ENCODE measurements at places on chromosomes 4 and X. TPM values are rescaled to one million over a fixed set of nuclear protein-coding genes. Genes with fewer than 3 reads are reported as not detected.

GRCh38 chrX:11309220-11309619 is 16.0 kb downstream of the AMELX start:
- no peaks in the 10 kb centered on the region for H3K4me1 ChIP-seq
- H3K36me3 ChIP-seq = no peaks in the 10 kb centered on the region
- no peak overlapping the region for H3K27ac ChIP-seq
- H3K4me3 ChIP-seq = no peak overlapping the region
- H3K27me3 ChIP-seq = no peaks in the 10 kb centered on the region

SPANXD gene
- total RNA-seq = not detected

CLDN34 gene
- not detected for total RNA-seq

- no peak overlapping the region for H3K4me3 ChIP-seq
- no peaks in the 10 kb centered on the region for H3K27me3 ChIP-seq
- peaks cover 41% of the 10 kb centered on the region for H3K4me1 ChIP-seq
These were observed 9.6 kb upstream of the UVSSA start for GRCh38 chr4:1337376-1337831.

DNA sequence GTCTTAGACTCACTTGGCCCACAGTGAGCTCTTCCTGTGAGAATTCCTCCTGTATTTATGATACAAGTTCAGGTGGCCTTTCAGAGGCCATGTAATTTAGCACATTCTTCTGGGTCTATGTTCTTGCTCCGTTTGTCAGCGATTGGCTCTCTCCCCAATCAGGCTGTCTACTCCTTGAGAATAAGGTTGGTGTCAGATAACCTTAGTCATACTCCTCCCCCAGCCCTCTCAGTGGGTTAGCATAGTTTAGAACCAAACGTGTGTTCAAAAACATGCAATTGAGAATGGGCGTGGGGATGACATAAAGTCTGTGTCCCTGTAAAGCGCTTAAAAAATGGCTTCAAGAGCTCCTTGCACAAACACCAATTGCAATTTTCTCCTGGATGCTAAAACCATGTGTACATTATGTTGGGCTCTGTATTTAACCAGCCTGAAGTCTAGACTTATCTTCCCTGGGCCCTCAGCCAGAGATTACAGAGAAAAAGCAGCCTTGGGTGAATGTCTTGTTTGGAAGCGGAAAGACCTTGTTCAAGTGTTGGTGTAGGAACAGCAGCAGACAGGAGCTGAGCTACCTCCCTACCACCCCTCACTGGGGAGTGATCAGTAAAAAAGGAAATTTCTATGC is 9.9 kb upstream of the CT47C1 start:
- DNase-seq = no peak
- no peaks in the 10 kb centered on the region for H3K4me1 ChIP-seq
- no peak overlapping the region for H3K27ac ChIP-seq
- no peaks in the 10 kb centered on the region for H3K27me3 ChIP-seq
- H3K4me3 ChIP-seq = no peak overlapping the region

DNA sequence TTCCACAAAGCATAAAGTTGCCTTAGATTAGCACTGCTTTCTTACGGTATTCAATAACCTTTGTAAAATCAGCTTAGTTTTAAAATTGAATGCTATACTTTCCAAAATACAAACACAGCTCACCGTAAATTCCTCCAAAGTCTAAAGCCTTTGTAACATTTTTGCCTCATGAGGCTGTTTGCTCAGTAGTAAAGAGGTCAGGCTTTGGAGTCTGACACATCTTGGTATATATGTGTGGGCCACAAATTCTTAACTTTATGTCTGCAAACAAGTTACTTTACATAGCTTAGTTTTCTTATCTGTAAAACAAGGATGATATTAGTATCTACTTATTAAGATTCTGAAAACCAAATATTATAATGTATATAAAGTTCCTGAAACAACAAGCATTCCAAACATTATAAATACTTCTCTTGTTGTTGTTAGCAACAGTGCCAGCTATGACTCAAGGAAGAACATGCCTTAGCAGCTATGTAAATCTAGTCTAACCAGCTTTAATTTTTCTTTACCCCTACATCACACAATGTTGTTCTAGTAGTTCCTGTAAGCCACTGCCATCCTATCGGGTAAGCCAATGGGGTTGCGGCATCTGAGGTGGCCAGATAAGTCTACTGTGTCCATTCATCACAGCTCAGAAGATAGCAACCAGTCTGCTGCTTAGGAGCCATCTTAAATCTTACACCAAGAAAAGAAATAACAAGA is 709.0 kb downstream of the KLHL13 start:
- no peaks in the 10 kb centered on the region for H3K36me3 ChIP-seq
- DNase-seq = no peak
- no peak overlapping the region for H3K27ac ChIP-seq
- no peaks in the 10 kb centered on the region for H3K27me3 ChIP-seq

DNA sequence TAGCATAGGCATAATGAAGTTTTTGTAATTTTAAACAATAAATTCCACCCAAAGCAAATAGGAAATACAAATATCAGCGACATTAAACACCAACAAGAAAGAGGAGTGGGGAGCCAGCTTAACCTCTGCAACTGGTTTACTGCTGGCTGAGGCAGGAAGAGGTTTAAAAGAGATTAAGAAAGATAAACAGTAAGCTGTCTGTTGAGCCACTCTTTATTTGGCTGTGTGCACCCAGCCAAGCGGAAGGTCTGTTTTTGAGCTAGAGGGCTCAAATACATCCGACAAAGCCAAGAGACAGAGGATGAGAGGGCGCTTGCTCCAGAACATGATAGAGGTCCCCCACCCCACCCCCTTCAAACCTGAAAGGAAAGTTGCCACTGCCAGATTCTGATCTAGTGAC is 191.4 kb downstream of the MGST2 start:
- DNase-seq = no peak
- H3K27ac ChIP-seq = no peak overlapping the region
- H3K4me1 ChIP-seq = peaks cover 40% of the 10 kb centered on the region
- H3K27me3 ChIP-seq = peaks cover 30% of the 10 kb centered on the region

GRCh38 chr4:1579001-1579900 is 104.9 kb downstream of the FAM53A start:
- H3K4me1 ChIP-seq = peaks cover 4% of the 10 kb centered on the region
- H3K27ac ChIP-seq = no peak overlapping the region
- peak; percentile 85 for DNase-seq
- H3K27me3 ChIP-seq = no peaks in the 10 kb centered on the region
- H3K36me3 ChIP-seq = no peaks in the 10 kb centered on the region
- peak overlapping the region; percentile 60 for H3K4me3 ChIP-seq

- H3K36me3 ChIP-seq = no peaks in the 10 kb centered on the region
- DNase-seq = peak; percentile 77
- peak overlapping the region; percentile 67 for H3K4me3 ChIP-seq
- peaks cover 79% of the 10 kb centered on the region for H3K27me3 ChIP-seq
These were observed 3.1 kb upstream of the SFRP2 start for GRCh38 chr4:153791746-153792617.

- H3K36me3 ChIP-seq = peaks cover 1% of the 10 kb centered on the region
- DNase-seq = no peak
- no peak overlapping the region for H3K4me3 ChIP-seq
- peaks cover 2% of the 10 kb centered on the region for H3K4me1 ChIP-seq
These were observed 6.6 kb downstream of the EVC start for GRCh38 chr4:5717449-5718158.

AFM gene
- total RNA-seq = not detected

DNA sequence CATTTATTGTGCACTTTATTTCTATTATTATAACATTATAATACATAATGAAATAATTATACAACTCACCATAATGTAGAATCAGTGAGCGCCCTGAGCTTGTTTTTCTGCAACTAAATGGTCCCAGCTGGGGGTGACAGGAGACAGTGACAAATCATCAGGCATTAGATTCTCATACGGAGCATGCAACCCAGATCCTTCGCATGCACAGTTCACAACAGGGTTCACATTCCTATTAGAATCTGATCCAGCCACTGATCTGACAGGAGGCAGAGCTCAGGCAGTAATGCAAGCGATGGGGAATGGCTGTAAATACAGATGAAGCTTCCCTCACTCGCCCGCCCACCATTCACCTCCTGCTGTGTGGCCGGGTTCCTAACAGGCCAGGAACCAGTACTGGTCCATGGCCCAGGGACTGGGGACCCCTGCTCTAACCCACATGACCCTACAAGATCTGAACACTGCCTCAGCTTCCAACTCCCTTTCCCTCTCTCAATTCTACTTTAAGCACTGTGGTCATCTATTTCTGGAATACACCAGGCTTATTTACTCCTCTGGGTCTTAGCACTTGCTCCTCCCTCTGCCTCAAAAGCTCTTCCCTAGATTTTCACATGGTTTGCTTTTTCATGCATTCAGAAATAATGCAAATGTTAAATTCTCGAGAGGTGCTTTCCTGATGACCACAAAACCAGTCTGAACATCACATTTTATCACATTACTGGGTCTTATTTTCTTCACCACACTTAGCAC is 166.8 kb upstream of the HCCS start:
- H3K4me3 ChIP-seq = no peak overlapping the region
- H3K27ac ChIP-seq = no peak overlapping the region
- H3K4me1 ChIP-seq = no peaks in the 10 kb centered on the region
- no peaks in the 10 kb centered on the region for H3K36me3 ChIP-seq
- H3K27me3 ChIP-seq = no peaks in the 10 kb centered on the region

DNA sequence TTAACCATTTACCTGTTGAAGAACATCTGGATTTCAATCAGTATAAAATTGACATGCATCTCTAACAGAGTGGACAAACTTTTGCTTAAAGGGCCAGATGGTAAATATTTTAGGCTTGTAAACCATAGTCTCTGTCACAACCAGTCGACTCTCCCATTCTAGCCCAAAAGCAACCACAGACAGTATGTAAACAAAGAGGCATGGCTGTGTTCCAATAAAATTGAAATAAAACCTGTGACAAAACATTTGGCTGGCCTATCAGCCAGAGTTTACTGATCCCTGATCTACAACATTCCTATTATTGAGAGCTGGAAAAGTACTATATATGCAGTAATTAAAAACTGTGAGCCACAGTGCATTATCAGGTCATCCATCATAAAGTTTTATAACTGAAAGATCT is 3.2 kb downstream of the CENPC start:
- peaks cover 41% of the 10 kb centered on the region for H3K4me1 ChIP-seq
- H3K36me3 ChIP-seq = peaks cover 50% of the 10 kb centered on the region
- no peak overlapping the region for H3K4me3 ChIP-seq

DNA sequence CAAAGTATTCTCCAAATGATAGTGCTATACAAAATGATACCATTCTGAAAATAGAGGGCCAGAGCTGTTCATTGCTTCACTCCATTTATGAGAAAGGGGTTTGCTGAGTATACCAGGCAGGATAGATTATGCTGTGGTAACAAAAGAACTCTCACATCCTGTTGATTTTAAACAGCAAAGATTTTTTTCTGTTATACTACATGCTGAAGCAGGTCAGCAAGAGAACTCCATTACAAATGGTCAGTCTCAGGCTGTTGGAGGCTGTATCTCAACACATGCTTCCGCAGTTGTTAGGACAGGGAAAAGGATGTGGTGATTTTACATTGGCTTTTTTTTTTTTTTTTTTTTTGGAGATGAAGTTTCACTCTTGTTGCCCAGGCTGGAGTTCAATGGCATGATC is 13.7 kb upstream of the KLHL5 start:
- peaks cover 48% of the 10 kb centered on the region for H3K4me1 ChIP-seq
- peaks cover 16% of the 10 kb centered on the region for H3K36me3 ChIP-seq
- DNase-seq = no peak
- peak overlapping the region; percentile 59 for H3K27ac ChIP-seq

RS1 gene
- total RNA-seq = not detected

DNA sequence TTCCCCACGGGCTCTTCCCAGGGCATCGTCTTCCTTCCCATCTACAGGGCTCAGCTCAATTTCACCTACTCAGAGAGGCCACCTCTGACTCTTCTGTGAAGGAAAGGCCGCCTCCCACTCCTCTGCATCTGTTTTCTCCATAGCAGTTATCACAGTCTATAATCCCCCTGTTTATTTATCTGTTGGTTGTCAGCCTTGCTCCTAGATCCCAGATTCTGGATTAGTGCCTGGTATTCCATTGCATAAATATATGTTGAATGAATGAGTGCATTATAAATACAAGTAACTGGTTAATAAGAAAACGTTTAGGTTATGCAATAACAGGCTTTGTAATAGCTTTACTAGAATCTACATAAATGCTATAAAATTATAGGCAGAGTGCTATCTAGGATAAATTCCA is 52.9 kb downstream of the NSG1 start:
- H3K4me1 ChIP-seq = peaks cover 12% of the 10 kb centered on the region
- peaks cover 10% of the 10 kb centered on the region for H3K36me3 ChIP-seq
- H3K27ac ChIP-seq = no peak overlapping the region
- H3K27me3 ChIP-seq = no peaks in the 10 kb centered on the region
- DNase-seq = no peak

GRCh38 chrX:100939333-100939732 is 10.6 kb upstream of the XKRX start:
- peak; percentile 6 for DNase-seq
- H3K27ac ChIP-seq = peak overlapping the region; percentile 33
- H3K4me3 ChIP-seq = no peak overlapping the region
- H3K36me3 ChIP-seq = no peaks in the 10 kb centered on the region

ARX gene
- total RNA-seq = not detected

- peaks cover 4% of the 10 kb centered on the region for H3K27me3 ChIP-seq
- no peak for DNase-seq
- H3K27ac ChIP-seq = no peak overlapping the region
- H3K4me1 ChIP-seq = peaks cover 4% of the 10 kb centered on the region
- H3K36me3 ChIP-seq = no peaks in the 10 kb centered on the region
These were observed 345.3 kb downstream of the SPRY1 start for GRCh38 chr4:123741906-123742305.

ARMCX2 gene
- total RNA-seq = 13.6 TPM

NUDT11 gene
- 2.4 TPM for total RNA-seq
